ENCODE measurements at places on chromosomes 12 and 14. TPM values are rescaled to one million over a fixed set of nuclear protein-coding genes. Genes with fewer than 3 reads are reported as not detected.
A peak's percentile ranks its signal among the peaks of the same experiment; 100 is the strongest.

SLC10A1 gene
- total RNA-seq: not detected

- DNase-seq: no peak
Observed at GRCh38 chr12:76124456-76124855, 40.0 kb upstream of the NAP1L1 start.

DNA sequence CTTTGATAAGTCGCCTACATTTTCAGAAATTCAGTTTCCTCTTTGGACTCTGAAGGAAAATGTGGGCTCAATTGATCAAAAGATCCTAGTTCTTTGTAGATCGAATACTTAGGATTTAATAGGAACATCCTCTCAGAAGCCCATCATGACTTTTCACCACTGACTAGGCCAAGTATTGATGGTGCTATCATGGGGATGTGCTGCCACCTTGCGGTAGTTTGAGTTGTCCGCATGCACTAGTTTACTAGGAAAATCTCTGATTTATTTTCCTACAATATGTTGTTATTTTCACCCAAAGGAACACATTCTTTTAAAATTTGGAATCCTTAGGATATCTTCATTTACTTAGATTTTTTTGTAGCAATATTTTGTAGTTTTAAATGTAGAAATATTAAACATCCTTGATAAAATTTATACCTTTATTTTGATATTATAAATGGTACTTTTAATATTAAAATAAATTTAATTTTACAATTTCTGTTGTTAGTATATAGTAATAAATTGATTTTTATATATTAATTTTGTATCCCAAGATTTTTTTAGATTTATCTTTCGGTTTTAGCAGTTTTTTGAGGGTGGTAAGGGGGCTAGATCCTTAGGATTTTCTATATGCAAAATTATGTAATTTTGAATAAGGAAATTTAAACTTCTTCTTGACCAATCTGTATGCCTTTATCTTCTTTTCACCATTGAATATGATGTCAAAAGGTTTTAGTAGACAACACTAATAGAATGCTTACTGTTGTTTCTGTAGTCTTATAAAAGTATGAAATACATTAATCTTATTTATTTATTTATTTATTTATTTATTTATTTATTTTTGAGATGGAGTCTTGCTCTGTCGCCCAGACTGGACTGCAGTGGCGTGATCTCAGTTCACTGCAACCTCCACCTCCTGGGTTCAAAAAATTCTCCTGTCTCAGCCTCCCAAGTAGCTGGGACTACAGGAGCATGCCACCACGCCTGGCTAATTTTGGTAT lies 52.9 kb upstream of the OR9K2 start:
- peak; percentile 80 for DNase-seq

SLC4A8 gene
- total RNA-seq: 6.3 TPM

DNA sequence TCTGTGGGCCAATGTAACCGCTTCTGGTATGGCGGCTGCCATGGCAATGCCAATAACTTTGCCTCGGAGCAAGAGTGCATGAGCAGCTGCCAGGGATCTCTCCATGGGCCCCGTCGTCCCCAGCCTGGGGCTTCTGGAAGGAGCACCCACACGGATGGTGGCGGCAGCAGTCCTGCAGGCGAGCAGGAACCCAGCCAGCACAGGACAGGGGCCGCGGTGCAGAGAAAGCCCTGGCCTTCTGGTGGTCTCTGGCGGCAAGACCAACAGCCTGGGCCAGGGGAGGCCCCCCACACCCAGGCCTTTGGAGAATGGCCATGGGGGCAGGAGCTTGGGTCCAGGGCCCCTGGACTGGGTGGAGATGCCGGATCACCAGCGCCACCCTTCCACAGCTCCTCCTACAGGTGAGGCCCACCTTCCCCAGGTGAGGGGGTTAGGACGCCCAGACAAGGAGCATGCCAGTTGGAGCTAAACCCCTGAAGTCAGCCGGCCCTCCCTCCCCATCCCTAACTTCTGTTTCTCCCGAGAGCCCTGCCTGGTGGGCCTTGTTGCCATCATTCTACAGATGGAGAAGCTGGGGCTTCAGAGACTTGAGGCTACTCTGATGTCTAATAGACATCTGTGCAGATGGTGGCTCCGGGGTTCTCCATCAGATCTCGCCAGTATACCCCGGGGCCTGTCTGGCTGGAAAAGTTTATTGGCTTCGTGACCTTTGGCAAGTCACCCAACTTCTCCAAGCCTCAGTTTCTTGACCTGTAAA lies 25.3 kb downstream of the PAPLN start:
- no peak for DNase-seq

DNA sequence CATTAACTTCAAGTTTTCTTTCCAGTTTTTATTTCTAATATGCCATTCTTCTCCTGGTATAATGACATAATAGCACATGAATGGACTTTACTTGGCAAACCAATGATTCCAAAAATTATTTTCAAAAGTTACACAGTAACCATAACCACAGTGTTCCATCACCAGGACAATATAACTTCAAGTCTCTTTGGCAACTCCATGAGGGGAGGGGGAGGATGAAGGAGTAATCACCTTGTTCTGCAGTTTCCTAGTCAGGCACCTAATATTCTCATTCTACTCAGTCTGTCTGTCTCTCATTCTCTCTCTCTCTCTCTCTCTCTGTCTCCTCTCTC lies 66.6 kb downstream of the BTG1 start:
- no peak for DNase-seq

GRCh38 chr12:94147991-94148738 lies at the start of gene PLXNC1:
Gene PLXNC1, plus strand, starts transcription at chr12:94148577. Its CDS starts 395 bp downstream, at chr12:94148972.
- peak; percentile 83 for DNase-seq

CD69 gene
- total RNA-seq: 53.6 TPM

GRCh38 chr12:25422241-25422640 lies 130.8 kb downstream of the LMNTD1 start:
- DNase-seq: no peak

IL22 gene
- total RNA-seq: 3.4 TPM

DNA sequence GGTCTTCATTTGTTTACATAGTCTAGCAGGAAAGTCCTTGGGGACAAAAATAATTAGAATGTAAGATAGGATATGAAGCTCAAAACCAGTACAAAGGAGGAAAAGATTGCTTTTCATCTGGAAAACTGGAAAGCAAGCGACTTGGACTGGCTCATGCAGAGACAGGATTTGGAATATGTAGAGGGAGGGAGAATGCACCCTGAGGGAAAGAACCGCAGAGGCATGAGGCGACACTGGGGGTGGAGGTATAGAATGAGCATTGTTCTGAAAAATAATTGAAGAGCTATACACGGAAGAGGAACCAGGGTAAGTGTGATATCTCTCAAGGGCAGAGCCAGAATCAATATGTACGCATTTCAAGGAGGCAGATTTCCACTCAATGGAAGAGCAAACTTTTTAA lies 85.5 kb downstream of the PLEKHG3 start:
- no peak for DNase-seq

RASSF8 gene
- total RNA-seq: 3.5 TPM

- DNase-seq: no peak
Observed at GRCh38 chr12:92108651-92109050, 37.0 kb downstream of the BTG1 start.

DNA sequence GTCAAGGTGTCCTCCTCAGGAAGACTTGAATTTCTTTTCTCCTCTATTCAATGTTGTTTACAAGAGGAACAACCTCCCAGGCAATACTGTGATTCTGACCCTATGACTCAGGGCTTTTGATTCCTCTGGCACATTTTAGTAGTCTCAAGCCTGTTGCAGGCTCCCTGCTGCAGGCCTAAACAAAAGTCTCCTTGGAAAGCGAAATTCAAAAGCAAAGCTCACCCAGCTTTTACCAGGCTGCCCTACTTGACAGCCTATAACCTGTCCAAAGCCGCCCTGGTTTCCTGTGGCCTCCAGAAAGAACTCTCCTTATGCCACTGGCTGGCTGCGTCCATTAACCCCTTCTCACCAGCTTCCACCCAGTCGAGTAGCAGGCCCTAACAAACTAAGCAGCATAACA lies 11.6 kb downstream of the FGD6 start:
- no peak for DNase-seq

DNA sequence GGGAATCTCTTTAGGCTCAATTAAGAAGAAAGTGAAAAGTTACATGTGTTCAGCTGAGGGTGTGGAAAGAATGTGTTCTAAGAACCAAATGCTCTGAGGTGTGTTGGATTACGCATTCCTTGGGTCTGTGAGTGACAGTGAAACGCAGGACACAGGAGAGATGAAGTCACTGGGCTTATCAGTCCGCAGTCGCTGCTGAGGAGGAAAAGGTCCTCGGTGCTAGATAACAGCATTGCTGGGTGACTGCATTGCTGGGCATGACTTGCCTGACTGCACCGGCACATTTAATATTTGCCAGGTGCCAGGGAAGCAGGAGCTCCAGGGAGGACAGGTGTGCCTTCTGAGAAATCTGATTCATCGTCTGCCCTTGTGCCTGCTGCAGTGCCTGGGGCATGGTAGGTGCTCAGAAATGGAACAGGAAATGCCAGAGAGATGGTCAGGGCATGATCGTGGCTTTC lies 64.4 kb upstream of the FZD10 start:
- no peak for DNase-seq

RECQL gene
- total RNA-seq: 67.3 TPM

- DNase-seq: no peak
Observed at GRCh38 chr14:73502017-73502619, 11.4 kb downstream of the RIOX1 start.

AKAP3 gene
- 0.71 TPM for total RNA-seq

GRCh38 chr14:73180385-73180805 lies 44.1 kb downstream of the PSEN1 start:
- no peak for DNase-seq

LIN52 gene
- total RNA-seq: 20.7 TPM

FIGNL2 gene
- 0.78 TPM for total RNA-seq

KRT79 gene
- total RNA-seq: not detected

PIANP gene
- total RNA-seq: not detected

TNFAIP2 gene
- 8.1 TPM for total RNA-seq

ANG gene
- 1.6 TPM for total RNA-seq

TAS2R43 gene
- total RNA-seq: 1.0 TPM

- DNase-seq: no peak
Observed at GRCh38 chr14:78509516-78509915, 339.3 kb downstream of the NRXN3 start.

GRCh38 chr14:102795060-102795925 lies 18.0 kb downstream of the TRAF3 start:
- DNase-seq: peak; percentile 62

RFX4 gene
- total RNA-seq: not detected

DNA sequence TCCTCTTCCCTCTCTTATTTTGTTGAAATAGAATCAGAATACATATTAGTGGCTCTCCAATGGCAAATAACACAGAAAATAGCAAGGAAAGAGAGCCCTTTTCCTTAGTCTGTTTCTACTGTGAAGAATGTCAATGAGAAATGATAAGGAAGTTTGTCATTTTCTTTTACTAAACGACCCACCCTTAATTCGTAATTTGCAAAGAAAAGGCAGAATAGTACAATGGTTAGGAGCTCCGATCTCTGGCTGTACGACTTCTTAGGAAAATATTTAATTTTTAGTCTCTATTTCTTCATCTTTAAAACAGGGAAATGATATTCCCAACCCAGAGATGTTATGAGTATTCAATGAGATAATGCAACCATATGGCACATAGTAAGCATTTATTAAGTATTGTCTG lies 6.0 kb downstream of the PAX9 start:
- DNase-seq: no peak

DNA sequence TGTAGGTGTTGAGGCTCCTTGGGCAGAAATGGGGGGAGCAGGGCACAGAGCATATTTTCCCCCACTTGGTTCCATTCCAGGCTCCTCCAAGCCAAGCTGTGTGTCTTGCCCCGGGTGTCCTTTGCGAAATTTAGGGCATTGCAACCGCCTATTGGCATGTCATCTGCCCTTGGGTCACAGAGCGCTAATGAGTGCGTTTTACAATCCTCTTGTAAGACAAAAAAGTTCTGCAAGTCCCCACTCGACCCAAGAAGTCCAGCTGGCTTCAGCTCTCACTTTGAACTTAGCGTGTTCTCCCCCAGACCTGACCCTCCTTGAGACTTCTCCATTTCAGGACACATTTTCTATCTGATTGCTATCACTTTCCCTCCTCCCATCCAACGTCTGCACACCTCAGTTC lies 6.1 kb upstream of the LRTM2 start:
- no peak for DNase-seq

DNA sequence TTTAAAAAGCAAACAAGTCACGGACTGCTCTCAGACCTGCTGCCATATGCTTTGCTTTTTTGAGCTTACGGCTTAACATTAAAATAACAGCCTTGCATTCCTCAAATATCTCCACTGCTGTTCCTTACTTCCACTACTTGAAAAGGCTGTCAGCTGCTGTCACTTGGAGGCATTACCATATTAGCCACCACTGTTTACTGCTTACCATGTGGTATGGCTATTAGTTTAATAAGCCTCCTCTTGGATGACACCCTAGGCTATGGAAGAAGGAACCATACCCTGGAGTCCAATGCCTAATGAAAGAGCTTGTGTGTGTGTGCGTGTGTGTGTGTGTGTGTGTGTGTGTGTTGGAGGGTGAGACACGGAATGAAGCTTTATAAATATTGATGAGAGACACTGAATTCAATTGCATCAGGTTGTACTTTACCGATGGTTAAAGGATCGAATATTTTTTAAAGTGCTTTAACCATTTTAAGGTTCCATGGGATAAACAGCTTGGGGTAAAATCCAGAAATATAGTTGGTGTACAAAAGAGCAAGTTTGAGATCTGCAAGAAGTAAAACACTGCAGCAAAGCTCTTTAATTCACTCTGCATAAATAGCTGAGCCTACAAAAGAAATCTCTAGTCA lies 174.5 kb downstream of the TTC7B start:
- no peak for DNase-seq

DNA sequence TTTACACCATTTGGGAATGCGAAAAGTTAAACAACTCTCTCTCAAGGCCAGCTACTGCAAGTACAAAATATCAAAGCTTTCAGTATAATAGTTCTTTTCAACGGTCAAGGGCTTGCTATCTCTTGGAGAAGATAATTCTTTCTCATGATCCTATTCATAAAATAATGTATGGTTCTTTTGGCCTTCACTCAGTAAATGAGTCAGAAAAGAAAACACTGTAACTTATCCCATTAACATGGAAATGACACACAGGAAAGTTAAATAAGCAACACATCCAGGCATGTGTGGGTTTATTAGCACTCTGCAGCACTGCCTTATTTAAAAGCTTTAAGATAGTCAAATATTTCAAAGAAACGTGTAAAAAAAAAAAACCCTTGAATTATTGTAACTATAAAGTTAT lies 36.9 kb downstream of the ZFC3H1 start:
- DNase-seq: no peak

ATL1 gene
- 0.62 TPM for total RNA-seq

- no peak for DNase-seq
Observed at GRCh38 chr14:21072031-21072473, 1.9 kb downstream of the ARHGEF40 start.
